ENCODE measurements at places on chromosomes 4 and X.

DNA sequence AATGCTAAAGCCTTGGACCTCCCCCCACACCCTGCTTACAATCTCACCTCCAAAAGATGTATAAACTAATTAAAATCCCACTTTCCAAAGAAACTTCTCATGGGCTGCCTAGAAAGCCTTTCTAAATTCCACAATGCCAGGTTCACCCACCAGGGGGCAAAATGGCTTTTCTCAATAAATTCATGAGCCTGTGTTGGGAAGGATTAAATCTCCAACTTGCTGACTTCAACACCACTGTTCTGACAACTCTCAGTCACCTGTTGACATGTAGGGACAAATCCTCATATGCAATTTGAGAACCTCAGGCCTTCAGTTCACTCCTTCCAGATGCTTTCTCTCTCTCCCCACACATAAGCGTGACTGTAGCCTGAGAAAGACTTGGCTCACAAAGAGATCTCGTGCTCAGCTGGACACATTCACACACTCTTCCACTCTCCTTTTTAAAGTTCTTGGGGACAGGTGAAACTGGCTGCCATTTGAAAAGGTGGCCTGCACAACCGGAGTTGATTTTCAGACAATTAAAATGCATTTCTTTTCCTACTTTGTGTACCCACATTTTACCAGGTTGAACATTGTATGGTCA is 88.6 kb upstream of the PRPS2 start:
- DNase-seq = no peak

DNA sequence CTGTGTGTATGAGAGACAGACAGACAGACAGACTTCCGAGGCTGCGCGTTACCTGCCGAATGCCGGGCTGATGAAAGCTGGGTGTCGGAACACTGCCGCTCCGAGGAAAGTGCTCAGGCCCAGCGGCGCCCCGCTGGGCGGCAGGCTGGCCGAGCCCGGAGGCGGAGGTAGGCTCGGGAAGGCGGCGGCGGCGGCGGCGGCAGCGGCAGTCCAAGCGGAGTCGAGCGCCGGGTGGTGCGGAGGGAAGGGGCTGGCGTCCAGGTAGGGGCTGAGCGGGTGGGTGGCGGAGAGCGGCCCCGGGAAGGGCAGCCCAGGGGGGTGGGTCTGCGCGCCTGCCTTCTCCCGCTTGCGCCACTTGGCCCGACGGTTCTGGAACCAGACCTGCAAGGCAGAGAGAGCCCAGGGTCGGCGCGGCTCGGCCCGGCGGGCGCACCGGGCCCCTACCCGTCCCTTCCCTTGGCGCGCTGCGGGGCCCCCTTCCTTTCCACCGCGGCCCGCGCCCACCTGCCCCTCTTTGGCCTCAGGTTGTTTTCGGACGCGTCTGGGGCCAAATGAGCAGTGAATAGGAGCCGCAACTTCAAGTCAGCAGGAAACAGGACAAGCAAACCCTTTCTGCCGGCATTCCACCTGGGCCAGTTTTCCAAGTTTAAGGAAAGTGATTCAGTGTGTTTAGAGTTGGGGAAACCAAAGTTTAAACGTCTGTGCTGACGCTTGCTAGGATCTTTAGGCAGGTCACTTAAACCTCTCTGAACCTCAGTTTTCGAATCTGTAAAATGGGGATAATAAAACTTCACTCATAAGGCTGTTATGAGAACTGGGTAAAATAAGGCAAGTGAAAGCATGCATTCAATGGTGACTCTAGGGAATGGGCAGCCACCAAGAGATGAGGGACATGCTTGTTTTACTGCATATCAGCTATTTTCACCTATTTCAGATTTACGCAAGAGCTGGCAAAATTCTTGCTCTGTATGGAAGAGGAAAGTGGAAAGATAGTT is 8.4 kb downstream of the ARX start:
- DNase-seq = no peak

- no peak for DNase-seq
Measured at GRCh38 chrX:127459790-127460189, 592.4 kb downstream of the ACTRT1 start.

DNA sequence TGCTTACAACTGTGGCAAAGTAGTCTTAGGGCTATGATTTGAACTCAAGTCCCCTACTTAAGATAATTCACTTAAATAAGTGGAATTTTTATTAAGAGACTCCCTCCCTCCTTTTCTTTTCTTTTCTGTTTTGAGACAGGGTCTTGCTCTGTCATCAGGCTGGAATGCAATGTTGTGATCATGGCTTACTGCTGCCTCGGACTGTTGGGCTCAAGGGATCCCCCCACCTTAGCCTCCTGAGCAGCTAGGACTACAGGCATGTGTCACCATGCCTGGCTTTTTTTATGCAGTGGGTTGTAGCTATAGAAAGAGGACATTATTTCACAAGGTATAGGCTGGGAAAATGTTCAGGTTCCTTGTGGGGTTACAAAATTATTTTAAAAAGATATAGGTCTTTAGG is 19.2 kb downstream of the DIAPH2 start:
- DNase-seq = peak; percentile 11

- no peak for DNase-seq
Measured at GRCh38 chr4:148044912-148045352, 313.0 kb downstream of the ARHGAP10 start.

DNA sequence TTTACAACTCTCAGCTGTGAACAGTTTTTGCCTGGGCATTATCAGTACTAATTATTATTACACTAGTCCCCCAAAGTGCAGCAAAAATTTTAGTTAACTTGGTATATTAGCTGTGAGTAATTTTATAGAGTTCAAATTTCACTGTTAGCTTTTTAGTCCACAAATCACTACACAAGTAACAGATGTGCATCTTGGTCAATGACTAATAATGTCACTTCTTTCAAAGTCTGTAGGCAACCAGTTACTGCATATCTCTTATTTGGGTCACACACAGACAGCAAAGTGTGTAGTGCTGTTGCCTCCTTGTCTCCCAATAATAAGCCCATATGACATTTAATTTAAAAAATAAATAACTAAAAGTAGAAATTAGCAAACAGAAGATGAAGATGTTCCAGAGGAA is 159.9 kb downstream of the SCFD2 start:
- DNase-seq = no peak

GRCh38 chr4:22343606-22344005 is 172.3 kb downstream of the ADGRA3 start:
- DNase-seq = no peak

DNA sequence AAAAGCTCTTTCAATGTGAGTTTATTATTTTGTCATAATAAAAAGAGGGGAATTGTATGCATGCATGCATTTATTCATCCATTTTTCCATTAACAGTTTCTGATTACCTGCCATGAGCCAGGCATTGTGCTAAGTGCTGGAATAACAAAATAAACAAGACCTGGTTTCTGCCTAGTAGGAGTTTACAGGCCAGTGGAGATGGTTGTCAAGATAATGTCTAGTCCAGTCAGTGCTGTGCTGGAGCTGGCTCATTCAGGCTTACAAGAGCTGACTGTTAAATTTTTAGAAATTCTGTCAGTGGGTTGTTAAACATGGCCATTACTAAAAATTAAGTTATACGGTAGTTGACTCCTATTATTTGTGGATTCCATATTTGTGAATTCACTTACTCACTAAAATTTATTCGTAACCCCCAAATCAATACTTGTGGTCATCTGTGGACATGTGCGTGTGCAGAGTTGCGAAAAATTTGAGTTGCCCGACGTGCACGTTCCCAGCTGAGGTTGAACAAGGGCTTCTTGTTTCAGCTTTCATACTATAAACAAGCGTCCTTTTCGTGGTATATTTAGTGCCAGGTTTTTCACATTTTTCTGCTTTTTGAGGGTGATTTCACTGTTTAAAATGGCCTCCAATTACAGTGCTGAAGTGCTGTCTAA is 172.3 kb upstream of the RPS6KA3 start:
- DNase-seq = no peak

- DNase-seq = no peak
Measured at GRCh38 chr4:185902654-185903053, 90.7 kb upstream of the SORBS2 start.

DNA sequence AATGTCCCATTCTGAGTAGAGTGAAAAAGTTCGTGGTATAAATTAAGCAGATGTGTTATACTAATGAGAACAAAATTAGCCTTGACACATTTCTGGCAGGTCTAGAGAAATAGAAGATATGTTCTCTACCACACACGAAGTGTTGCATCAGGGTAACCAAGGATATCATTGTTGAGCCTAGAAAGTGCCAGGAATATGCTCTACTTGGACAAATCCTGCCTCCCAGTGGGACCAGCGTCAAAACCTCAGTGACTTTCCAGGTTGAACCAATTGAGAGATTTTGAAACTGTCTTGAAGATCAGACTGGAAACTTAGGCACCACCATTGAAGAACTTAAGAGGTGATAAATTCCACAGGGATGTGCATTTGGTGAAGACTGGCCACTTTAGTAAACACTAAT is 115.9 kb downstream of the HPGD start:
- DNase-seq = no peak

- DNase-seq = no peak
Measured at GRCh38 chrX:53227224-53227765, 2.3 kb upstream of the KDM5C start.

DNA sequence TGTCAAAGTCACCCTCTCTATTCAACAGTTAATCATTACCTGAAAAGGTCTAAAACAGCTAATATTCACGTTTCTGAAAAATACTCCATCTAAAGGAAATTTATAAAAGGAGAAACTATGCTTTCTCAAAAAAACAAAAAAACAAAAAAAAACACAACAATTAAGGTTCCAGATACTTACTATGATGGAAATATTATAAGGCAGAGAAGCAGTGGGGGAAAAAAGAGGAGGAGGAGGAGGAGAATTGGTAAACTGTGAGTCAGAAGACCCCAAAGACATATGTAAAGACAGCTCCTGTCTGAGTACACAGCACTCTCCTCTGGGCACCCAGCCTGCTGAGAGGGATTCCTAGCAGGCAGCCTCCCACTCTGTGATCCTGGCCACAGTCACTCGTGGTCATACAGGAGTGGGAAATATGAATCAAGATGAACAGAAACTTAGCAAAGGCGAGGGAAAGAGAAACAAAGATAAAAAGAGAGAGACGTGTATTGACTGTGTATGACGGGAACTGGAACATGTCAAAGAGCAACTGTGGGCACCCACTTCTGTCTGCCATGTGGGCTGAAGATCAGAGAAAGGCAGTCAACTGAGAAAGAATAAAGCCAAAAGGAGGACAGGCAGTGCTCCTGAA is 12.5 kb downstream of the KLHL15 start:
- no peak for DNase-seq

DNA sequence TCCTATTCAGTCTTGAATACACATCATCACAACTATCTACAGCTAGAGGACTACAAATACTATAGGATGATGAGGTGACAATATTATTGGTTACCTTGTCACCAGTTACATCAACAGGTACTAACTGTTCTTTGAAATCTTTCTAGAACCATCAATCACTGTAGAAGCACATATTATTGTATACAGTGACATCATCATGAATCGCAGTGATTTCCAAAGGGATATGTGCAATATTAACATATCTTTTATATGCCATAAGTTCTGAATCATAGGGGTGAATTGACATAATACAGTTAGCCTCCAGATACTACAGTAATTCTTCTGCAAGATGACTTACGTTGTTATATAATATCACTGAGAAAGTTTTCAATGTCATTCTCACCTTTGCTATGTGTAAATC is 105.2 kb upstream of the HPGD start:
- DNase-seq = no peak

DNA sequence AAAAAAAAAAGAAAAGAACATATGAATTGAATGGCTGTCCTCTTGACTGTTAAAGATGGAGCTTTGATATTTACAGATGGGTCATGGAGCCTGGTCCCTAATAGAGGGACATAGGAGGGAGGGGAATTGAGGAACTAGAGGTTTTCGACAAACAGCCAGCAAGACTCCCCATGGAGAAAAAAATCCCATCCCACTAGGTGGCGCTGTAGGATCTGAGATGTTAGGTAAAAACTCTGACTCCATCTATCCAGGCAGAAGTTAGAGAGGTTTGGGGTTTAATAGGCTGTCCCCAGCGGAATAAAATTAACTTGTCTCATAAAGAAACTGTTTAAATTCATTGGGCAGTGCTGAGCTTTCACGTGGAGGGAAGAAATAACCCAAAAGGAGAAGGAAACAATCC is 45.9 kb downstream of the HMGB2 start:
- DNase-seq = peak; percentile 45

DNA sequence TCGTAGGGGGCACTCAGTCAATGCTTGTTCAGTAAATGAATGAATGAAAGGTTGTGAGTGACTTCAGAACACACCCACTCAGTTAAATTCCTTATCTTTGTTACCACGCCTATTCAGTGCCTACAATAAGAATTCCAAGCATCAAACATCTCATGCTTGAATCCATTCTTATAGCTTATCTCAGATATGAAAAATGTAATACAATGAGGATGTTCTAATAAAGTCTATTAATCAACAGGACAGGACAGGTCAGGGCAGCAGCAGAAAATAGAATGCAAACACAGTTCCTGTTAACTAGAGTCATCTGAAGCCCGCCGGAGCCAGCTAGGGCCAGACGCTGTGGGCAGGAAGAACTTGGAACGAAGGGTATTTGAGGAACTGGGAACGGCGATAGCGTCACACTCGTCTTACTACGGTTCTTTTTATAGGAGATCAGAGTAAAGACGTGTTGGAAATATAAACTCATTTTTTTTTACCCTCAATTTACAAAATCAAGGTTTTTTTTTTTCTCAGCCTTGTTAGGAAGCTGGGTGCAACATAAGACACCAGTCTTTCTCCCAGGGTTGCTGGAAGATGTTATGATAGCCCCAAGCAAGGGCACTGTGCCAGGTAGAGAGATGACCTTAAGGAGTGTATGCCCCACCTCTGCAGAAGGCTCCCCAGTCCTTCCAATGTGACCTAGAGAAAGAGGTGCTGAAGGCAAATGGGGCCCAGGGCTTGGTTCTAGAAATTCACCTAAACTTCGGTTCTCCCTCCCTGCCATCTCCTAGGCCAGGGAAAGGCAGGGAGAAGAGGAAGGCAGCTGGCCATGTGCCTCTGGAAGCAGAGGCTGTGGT is 48.3 kb downstream of the SEL1L3 start:
- no peak for DNase-seq

GRCh38 chr4:102598086-102598761 is 97.1 kb downstream of the NFKB1 start:
- DNase-seq = no peak

- DNase-seq = peak; percentile 27
Measured at GRCh38 chrX:98398542-98398941, 1514.8 kb downstream of the RPA4 start.

GRCh38 chr4:158428242-158428641 is 93.4 kb upstream of the RXFP1 start:
- peak; percentile 10 for DNase-seq

DNA sequence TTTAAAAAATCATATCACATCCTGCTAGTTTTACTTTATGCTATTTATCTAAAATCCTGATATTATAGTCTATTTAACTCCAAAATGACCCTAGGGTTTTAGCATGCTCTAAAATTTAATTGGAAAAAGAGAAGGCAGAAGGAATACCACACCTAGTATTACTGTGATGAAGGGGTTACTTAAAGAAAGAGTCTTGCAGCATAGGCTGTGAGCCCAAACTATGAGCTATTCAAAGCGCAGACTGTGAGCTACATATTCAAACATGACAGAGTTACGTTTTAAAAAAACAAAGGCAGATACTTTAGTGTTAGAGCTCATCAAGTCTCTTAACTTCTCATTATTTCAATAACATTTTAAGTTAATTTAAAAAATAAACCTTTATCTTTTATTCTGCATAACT is 247.7 kb upstream of the ETNPPL start:
- no peak for DNase-seq
